CD4-positive, alpha-beta T cell treated with Interferon alpha-2 for 1 hour (primary cell): ENCODE measurements at places on chromosomes 11 and 22.
A peak's percentile ranks its signal among the peaks of the same experiment; 100 is the strongest.

- no peak for DNase-seq
These were observed 30.6 kb upstream of the KRTAP5-7 start for GRCh38 chr11:71496421-71496820.

- no peak for DNase-seq
These were observed 87.1 kb downstream of the GRIK4 start for GRCh38 chr11:120598517-120599257.

DNA sequence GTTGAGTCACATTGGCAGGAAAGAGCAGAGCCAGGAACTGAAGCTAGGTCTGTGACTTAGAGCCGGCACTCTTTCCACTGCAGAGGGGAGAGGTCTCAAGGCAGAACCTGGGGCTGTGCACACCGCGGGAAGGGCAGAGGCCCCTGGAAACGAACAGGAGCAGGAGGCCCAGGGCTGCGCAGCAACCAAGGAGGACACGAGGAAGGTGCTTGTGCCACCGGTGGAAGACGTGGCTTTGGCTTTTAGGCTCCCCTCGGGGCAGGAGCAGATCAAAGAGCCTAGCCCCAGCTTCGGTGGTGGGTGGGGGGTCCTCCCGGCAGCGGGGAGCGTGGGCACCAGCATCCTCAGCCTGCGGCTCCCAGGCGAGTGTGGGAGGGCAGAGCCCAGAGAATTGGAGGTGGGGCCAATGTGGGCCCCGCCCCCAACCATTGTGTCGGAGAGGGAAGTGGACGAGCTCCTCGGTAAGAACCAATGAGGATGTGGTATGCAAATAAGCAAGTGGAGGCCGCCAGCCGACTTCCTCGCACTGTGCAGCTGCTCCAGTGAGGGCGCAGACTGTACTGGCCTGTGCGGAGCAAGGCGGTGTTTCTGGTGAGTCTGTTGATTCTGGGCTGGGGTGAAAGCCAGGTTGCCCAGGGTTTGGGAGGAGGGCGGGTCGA lies at the start of gene CCDC116:
Gene CCDC116 (plus strand): TSS at position 524 of the 659 bp plus-strand sequence. CDS start 422 bp downstream, outside the sequence.
- DNase-seq: peak; percentile 85

- no peak for DNase-seq
These were observed 8.6 kb downstream of the ARAP1 start for GRCh38 chr11:72743321-72744221.

- no peak for DNase-seq
These were observed 157.6 kb downstream of the MN1 start for GRCh38 chr22:27643907-27644306.

GRCh38 chr11:43497144-43497543 lies 138.4 kb downstream of the TTC17 start:
- DNase-seq: no peak
